ENCODE measurements at places on chromosomes 6 and 20. TPM values are rescaled to one million over a fixed set of nuclear protein-coding genes. Genes with fewer than 3 reads are reported as not detected.

- no peak for ATAC-seq
These were observed 90.8 kb upstream of the AFDN start for GRCh38 chr6:167735951-167736288.

DNA sequence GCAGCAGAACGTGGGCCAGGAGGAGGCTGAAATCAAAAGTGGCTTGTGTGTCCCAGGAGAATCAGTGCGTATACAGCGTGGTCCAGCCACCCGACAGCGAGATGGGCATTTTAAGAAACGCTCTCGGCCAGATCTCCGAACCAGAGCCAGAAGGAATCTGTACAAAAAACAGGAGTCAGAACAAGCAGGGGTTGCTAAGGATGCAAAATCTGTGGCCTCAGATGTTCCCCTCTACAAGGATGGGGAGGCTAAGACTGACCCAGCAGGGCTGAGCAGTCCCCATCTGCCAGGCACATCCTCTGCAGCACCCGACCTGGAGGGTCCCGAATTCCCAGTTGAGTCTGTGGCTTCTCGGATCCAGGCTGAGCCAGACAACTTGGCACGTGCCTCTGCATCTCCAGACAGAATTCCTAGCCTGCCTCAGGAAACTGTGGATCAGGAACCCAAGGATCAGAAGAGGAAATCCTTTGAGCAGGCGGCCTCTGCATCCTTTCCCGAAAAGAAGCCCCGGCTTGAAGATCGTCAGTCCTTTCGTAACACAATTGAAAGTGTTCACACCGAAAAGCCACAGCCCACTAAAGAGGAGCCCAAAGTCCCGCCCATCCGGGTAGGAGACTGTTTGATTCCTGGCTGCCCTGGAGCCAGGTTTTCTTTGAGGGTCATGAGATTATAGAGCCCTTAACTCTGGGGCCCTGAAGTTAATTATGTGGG is 75.3 kb downstream of the ASXL1 start:
- no peak for ATAC-seq

Gene SYCP2
- 0.60 TPM for total RNA-seq

DNA sequence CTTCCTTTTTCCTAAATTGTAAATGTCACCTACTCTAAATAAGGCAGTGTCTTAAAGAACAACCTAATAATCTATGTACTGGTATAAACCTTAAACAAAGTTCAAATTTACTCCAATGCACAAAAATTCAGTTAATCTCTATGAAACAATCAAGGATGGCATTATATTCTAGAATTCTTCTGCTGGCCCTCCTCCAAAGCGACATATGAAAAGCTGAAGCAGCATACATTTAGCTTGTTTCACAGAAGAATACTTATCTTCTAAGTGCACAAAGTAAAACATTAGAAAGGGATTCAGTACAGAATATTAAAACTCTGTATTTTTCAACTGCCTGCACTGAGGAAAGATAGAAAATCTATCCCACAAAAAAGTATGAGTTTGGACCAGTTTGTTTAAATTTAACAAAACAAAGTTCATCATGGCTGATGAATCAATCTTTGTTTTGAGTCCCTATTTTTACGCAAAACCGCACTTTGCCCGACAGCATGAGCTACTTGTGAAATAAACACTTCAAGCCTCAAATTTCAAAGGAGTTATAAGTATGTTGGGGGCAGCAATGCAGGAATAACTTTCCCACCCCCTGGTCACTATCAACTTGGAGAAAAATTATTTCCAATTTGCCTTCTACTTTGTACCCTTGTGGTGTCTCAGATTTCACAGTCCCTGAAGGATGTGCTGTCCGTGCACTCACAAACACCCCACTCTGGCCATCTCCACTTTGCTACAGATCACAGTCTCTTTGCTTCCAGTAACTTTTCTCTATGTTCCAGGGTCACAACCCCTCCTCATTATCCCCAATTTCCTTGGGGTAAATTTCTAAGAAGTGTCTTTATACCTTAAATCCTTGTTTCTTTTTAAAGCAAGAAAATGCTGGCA is 238.2 kb downstream of the PRKN start:
- ATAC-seq = no peak

GRCh38 chr6:3228046-3228671 is 706 bp upstream of the TUBB2B start:
- ATAC-seq = peak; percentile 17

- ATAC-seq = peak; percentile 56
These were observed 40.7 kb downstream of the SLC22A3 start for GRCh38 chr6:160388922-160389321.

Gene MMP24
- total RNA-seq = 0.08 TPM

- no peak for ATAC-seq
These were observed 12.6 kb downstream of the TINAG start for GRCh38 chr6:54320871-54321270.

Gene MYL9
- total RNA-seq = 28.8 TPM

DNA sequence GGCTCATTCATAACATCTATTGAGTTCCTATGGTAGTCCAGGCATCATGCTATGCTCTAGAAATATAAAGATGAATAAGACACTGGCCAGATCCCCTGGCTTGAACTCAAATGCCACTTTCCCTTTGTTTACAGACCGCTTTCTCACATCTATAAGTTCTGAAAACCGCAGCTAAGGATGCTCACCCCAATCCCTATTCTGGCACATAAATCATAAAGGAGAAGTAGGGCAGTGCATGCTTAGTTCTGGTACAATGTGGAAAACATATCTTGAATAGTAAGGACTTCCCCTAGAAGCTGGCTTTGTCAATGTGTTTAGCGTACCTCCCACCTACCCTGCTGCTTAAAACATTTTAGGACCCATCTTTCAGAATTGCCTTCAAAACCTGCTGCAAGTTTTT is 26.4 kb downstream of the MRS2 start:
- no peak for ATAC-seq

DNA sequence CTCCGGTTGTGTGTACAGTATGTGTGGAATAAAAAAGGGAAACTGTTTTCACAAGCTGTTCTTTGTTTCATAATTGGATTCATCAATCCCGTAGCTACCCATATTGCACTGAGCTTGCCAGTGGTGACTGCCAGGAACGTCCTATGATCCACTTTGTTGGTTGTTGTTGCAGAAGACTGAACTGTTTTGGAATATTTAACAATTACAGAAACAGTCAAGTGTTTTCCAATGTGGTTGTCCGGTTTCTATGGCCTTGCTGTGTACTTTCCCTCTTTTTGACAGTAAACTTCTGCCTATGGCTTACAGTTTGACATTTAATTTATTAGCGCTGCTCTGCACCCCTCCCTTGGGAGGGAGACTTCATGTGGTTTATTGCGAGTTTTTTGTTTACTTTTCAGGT is 141.2 kb downstream of the DTNBP1 start:
- no peak for ATAC-seq

Gene ZBTB46
- total RNA-seq = 1.7 TPM

Gene SLC25A27
- total RNA-seq = 3.4 TPM

- ATAC-seq = no peak
These were observed 8.0 kb upstream of the MYBL2 start for GRCh38 chr20:43658723-43659419.

- peak; percentile 82 for ATAC-seq
These were observed at the start of gene DDO for GRCh38 chr6:110415086-110415916. TSS of gene DDO (minus strand) at chr6:110415575. CDS start at chr6:110413462, 2,113 bp downstream.

Gene PNISR
- 27.7 TPM for total RNA-seq

DNA sequence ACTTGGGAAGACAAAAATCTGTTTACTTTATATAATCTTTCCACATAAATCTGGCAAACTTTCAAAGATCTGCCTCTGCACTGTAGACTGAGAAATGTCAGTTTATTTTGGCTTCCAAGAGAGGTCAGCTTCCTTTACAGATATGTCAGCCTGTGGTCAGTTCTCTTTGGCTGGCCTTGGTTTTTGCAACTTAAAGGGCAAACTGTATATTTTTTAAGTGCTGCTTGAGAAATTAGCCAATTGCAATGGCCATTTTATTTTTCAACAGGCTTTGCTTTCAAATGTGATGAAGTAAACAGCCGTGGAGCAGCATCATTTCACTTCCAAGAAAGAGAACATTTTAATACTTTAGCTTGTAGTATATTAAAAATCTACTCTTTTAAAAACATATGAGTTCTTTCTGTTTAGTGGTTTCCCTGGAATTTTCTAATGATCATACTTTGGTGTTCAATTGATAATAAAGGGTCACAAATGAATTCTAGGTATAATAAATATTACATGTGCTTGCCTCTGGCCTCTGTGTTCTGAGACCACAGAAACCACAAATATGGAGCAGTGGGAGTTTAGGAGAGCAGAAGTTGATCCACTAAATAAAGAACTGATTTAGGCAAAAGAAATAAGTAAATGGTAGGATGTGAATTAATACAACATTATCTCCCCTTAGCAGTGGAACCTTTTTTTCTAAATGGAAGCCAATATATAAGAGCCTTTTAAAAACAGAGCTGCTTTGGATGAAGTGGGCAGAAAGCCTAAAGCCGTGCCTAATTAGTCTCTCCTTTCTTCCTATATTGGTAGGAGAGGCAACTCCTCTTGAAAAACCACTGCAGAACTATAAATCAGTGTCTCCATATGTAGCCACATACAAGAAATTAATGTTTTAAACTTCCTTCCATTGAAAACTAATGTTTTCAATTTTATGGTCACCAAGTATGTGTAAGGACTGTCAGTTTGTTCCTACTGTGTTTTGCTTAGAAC is 16.2 kb downstream of the ADGRB3 start:
- ATAC-seq = no peak

Gene BLOC1S5
- total RNA-seq = 6.5 TPM

DNA sequence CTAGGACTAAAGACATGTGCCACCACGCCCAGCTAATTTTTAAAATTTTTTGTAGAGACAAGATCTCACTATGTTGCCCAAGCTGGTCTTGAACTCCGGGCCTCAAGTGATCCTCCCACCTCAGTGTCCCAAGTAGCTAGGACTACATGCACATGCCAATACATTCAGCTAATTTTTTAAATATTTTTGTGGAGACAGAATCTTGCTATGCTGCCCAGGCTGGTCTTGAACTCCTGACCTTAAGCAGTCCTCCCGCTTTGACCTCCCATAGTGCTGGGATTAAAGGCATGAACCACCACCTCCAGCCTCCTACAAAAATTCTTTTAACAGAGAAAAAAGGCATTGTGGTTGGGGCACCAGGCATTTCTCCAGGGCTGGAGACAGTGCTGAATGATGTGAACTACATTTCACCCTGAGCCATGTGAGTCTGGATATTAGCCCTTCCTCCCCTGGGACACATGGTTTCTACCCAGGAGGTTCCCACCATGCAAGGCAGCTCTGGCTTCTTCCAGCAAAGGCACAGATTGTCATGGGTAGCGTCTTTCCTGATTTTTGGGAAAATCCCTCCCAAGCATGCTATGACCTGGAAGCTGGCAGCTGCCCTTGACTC is 36.3 kb upstream of the CMTR1 start:
- ATAC-seq = no peak

- peak; percentile 91 for ATAC-seq
These were observed 30.6 kb downstream of the ADGRF4 start for GRCh38 chr6:47729019-47729418.

GRCh38 chr6:166007349-166008263 is 160.0 kb downstream of the TBXT start:
- ATAC-seq = no peak

GRCh38 chr6:14360565-14360964 is 243.0 kb downstream of the CD83 start:
- ATAC-seq = no peak

DNA sequence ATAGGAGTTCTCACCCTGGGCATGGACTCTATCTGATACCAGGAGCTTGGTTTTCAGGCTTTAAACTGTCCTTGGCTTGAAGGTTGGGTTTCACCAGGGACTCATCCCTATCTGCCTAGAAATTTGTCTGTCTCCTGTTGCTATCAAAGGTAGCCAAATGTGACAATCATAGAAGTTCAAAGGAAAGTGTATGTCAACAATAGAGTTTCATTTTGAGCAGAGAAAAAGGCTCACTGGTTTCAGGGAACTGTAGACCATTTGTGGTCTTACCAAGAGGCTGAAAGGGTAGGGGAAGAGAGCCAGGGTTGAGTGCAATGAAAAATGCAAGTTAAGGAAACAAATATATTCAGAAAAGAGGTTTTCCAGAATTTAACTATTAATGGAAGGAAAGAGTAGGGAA is 966.8 kb upstream of the CITED2 start:
- ATAC-seq = no peak

DNA sequence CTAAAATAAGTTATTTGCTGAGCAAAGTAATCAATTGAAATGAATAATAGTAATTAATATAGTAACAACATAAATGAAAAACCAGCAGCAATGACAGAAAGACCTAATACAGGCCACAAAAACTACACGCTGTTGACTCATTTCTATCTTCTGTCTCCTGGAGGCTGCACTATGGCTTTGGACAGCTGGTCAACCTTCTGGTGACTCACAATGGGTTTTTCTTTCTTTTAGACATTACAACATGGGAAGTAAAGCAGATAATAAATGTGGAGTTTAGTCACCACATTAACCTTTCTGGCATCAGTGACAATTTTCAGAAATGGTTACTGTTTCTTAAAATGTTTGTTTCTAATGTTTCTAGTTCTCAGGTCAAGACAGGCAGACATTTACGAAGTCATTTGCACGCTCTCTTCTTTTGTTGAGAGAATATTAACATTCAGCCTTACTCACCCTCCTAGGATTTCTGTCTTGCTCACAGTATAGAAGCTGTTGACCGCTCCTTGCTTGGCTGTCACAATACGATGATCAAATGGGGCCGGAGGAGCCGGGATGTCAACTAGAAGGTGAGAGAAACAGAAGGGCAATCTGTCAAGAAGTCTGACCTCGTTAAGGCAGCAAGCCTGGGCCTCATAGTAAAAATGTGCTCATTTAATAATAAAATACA is 62.2 kb downstream of the MYLK4 start:
- ATAC-seq = peak; percentile 76

Gene PEX3
- 23.9 TPM for total RNA-seq

DNA sequence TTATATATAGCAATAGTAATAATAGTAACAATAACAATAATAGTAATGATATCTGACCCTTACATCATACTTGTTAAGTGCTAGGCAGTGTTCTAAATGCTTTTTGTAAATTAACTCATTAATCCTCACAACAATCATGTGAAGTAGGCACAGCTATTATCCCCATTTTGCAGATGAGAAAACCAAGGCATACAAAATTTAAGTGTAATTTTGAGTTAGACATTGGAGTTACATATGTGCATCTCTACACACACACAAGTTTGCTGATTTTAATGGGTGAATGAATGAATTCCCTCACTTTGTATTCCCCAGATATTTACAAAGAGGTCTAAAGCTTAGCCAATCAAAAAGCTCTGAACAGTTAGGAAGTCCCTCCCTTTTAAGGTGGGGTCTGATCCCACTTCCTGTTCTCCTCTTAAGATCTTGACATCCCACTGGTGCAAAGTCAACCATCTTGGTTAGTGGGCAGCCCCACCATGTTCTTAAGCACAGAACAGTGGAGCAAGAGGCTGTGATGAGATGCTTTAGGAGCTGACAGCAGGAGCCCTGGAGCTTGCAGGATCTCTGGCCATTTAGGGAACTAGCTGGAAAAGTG is 85.3 kb upstream of the FOXP4 start:
- no peak for ATAC-seq

Gene HLA-DQB1
- 1.1 TPM for total RNA-seq

Gene CGA
- total RNA-seq = not detected

GRCh38 chr20:13312300-13312699 is 91.2 kb downstream of the ISM1 start:
- peak; percentile 75 for ATAC-seq

Gene BANF2
- not detected for total RNA-seq

GRCh38 chr20:17570347-17571152 is 675 bp downstream of the DSTN start:
- peak; percentile 49 for ATAC-seq

Gene DPPA5
- total RNA-seq = not detected

Gene DEFB119
- not detected for total RNA-seq

GRCh38 chr6:31114541-31114878 is at the start of gene PSORS1C1:
TSS of gene PSORS1C1 (plus strand) at chr6:31114800. CDS start at chr6:31129633, 14,833 bp downstream.
- peak; percentile 80 for ATAC-seq

- ATAC-seq = no peak
These were observed 418.4 kb upstream of the JAG1 start for GRCh38 chr20:11092151-11092550.
